AG09319 (cell line): ENCODE measurements at places on chromosomes 7 and 10.
A peak's percentile ranks its signal among the peaks of the same experiment; 100 is the strongest.

DNA sequence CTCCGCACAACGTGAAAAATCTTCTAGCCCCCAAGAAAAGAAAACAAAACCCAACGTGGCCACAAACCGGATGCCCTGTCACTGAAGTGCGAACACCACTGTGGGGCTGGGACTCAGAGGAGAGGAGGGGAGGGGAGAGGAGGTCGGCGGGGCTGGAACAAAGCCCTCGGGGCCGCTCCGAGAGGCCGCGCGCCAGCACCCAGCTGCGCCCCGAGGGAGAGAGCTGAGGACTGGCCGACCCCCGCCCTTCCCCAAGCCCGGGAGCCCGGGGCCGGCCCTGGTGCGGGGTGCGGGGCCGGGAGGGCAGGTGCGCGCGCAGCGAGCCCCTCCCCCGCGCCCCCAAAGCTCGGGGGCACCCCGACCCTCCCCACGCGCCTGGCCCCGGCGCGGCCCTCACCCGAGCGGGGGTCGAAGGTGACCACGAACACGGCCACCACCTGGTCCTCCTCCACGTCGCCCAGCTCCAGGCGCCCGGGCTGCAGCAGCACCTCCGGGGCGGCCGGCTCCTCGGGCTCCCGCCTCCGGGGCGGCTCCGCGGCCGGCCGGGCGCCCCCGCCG lies 398 bp downstream of the DENND11 start:
- DNase-seq = no peak

GRCh38 chr7:46352004-46352954 lies 431.2 kb upstream of the IGFBP3 start:
- DNase-seq = peak; percentile 22

DNA sequence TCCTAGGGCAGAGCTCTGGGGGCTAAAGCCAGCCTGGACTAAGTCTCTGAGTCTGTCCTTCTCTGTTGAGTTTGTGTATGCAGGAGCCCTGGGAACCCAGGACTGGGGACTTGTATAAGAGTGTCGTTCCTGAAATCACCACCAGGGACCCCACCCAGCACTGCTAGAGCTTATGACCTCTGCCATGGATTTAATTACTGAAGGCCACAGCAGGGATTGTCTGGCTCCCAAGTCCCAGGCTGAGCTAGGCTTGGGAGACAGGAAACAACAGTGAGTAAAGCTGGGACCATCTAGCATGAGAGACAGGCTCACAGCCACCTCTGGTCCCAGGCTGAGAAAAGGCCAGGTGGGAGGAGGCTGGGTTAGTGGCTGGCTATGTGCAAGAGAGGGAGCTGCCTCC lies 1.4 kb upstream of the TSPAN15 start:
- no peak for DNase-seq

GRCh38 chr10:33781606-33782395 lies 447.3 kb upstream of the NRP1 start:
- no peak for DNase-seq

- DNase-seq = no peak
Observed at GRCh38 chr10:55158633-55159032, 357.6 kb upstream of the PCDH15 start.

DNA sequence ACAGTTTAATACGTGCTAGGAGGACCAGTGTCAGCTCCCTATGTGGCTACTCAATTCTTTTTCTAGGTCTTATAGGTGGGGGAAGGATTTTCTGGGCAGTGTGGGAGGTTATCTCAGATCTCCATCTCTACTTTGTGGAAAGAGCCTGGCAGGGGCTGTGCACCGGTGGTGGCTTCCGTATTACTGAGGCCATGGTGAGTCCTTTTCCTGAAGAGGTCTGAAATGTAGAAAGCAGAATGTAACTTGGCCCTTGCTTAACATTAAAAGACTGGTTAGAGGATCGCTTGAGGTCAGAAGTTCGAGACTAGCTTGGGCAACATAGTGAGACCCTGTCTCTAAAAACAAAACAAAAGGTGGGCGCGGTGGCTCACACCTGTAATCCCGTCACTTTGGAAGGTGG lies 2.7 kb upstream of the TPST1 start:
- DNase-seq = no peak

DNA sequence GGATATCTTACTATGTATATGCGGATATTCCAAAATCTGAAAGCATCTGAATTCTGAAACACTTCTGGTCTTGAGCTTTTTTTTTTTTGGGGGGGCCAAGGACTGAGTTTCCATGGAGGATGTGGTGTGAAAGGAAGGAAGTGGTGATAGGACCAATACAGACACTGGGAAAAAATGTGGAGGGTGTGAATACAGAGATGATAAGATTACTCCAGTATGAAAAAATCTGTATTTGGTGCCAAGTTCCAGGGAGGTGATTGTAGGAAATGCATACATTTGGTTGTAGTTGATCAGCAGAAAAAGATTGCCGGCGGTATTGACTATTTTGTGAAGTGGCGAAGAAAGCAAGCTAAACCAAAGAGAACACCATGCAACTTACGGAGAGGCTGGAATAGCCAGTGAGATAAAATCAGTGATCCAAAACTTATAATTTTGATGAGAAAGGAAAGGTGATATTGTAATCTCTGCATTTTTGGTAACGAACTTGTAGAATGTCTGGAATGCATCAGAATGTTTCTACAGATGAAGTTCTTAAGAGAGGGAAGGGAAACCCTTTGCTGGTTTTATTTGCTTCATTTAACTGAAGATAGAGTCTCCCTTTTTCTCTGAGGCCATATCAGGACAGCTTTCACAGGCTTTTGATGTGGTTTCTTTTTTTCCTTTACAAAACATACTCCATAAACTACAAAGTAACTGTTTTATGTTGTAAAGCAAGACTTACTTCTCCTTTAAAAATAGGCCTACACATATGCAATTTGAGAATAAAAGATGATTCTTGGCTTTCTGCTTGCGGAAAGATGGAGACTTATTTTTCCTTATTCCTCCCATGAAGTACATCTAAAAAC lies 6.0 kb downstream of the WDR37 start:
- DNase-seq = no peak

- no peak for DNase-seq
Observed at GRCh38 chr10:102621443-102622325, 22.6 kb upstream of the TRIM8 start.

GRCh38 chr7:1540776-1541271 lies 10.3 kb downstream of the MAFK start:
- no peak for DNase-seq

- DNase-seq = no peak
Observed at GRCh38 chr10:70981171-70981836, 92.9 kb upstream of the PCBD1 start.
